ENCODE measurements at places on chromosomes 3 and 15.

DNA sequence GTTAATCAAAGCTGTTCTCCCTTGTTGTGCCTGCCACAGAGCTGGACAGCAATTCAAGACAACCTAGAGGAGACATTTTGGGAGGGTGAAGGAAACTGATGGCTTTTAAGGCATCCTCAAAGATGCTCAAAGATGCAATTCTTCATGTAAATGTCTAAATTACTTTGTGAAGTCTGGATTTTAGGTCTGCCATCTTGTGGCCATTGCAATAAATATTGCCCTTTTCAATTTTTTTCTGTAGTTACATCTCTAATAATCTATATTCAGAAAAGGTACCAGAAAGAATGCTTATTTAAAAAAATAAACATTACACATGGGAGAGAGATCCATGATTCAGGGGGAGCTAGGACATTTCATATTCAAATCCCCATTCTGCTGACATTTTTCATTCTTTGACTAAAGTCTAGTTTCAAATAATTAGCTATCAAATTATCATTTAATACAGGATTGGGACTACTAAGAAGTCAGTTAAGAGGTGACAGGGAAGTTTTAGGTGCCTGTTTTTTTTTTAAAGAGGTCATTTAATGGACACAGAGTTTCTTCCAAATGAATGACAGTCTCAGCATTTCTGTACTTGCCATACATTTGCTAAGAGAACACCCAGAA lies 259.8 kb upstream of the WNT5A start:
- DNase-seq: no peak

DNA sequence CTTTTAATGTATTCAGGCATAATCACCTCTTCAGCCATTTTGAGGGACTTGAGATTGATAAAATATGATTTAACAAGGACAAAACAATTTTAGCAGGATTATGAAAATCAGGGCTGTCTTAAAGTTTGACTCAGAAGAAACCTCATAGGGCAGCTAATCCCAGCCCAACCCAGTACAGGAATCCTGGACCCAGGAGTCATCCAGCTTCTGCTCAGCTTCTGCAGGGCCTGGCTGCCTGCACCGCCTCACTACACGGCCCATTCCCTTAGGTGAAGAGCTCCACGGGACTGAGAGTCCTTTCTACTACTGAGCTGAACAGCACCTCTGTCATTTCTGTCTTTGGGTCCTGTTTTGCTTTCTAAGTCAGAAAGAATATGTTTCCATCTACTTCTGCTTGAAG lies 37.5 kb downstream of the ARHGAP31 start:
- no peak for DNase-seq

DNA sequence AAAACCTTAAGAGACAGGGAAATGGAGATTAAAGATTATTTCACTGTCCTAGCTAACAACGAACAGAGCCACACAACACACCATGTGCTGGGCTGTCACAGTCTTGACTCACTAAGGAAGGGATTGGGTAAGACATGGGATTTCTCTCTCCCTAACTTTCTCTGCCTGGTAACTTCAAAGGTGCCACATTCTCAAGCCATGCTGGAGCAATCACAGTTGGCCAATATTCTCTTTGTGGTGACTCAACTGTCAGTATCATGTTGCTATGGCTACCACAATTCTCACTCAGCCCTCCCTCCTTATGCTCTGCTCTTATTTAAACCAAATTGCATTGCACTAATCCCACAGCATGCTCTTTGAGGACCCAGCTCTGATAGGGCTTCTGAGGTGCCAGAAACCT lies 74.0 kb downstream of the OXNAD1 start:
- no peak for DNase-seq

- no peak for DNase-seq
Observed at GRCh38 chr15:73717206-73717605, 33.0 kb downstream of the CD276 start.

DNA sequence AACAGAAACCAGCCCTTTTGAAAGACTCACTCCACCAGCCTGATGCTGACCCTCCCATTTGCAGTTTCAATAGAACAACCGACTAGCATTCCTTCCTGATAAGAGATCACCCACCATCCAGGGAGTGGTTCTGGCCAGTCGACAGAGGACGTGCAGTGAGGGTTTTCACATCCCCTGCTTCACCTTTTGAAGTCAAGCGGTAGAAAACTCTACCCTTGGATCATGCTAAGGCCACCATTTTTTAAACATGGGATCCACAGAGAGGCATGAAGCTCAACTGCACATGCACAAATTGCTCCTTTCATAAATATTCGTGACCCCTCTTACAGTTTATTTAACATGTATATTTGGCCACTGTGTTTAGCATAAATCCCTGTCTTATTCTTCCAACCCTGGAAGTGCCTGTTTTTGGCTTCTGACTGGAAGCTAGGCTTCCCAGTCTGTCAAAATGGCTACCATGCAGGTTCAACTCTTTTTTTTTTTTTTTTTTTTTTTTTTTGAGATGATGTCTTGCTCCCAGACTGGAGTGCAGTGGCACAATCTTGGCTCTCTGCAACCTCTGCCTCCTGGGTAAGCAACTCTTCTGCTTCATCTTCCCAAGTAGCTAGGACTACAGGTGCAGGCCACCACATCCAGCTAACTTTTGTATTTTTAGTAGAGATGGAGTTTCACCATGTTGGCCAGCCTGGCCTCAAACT lies 1.0 kb upstream of the THUMPD3 start:
- DNase-seq: no peak

- no peak for DNase-seq
Observed at GRCh38 chr15:69931156-69931555, 166.6 kb downstream of the TLE3 start.

- no peak for DNase-seq
Observed at GRCh38 chr3:179969525-179969924, 67.2 kb downstream of the PEX5L start.

- DNase-seq: no peak
Observed at GRCh38 chr3:129248286-129248979, 973 bp upstream of the COPG1 start.

DNA sequence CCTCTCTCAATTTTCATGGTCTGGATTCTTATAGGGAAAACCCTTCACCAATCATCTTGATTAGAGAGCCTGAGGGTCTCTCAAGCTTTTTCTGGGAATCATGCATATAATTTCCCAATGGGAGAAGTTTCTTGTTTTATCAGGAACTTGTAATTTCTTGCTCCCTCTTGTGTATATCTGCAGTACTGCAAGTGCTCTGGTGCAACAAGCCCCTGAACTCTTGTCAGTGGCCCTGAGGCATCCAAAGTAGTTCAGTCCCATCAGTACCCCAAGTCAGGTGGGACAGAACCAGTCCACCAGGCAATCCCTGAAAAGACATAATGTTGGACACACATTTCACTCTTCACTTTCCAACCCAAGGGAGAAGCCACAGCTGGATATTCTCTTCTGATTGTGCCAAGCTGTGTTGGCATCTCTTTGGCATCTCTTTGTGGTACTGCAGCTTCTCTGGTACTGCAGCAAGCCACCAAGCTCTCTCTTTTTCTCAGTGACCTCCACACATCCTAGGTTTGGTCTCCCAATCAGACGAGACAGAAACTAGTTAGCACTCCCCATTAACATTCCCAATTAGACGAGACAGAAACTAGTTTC lies 214.5 kb downstream of the ZIC4 start:
- DNase-seq: no peak

DNA sequence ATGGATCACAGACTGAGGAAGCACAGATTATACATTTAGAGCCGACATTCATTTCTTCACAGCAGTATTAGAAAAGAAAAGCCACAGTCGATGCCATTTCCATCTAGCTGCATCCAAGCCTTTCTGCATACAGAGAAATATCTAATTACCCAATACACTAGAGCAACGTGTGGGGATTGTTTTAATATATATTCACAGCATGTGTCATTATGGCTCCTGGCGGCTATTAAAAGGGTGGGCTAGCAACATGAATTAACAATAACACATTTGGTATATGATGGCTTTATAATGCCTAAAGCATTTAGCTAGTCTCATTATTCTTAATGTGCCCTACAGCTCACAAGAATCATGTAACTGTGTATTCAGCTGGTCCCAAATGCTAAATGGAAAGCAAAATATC lies 1030.5 kb downstream of the FHIT start:
- DNase-seq: no peak

Measured in activated T-helper 1 cell treated with anti-CD3 and anti-CD28 coated beads, Interleukin-2, amount 50 U/mL, for 16 hours (primary cell).